ENCODE measurements at places on chromosomes 6 and 20. TPM values are rescaled to one million over a fixed set of nuclear protein-coding genes. Genes with fewer than 3 reads are reported as not detected.

Gene RFX6
- not detected for polyA plus RNA-seq

Gene MAS1
- polyA plus RNA-seq, result 0.52 TPM

Gene TSHZ2
- polyA plus RNA-seq, result 12.8 TPM

Gene HMGN3
- 115 TPM for polyA plus RNA-seq

Gene KIAA0408
- polyA plus RNA-seq, result 22.8 TPM

Gene TJAP1
- not detected for polyA plus RNA-seq

Gene RAET1E
- 0.63 TPM for polyA plus RNA-seq

Gene ADGRG6
- 12.0 TPM for polyA plus RNA-seq

Gene GPLD1
- not detected for polyA plus RNA-seq

Gene GPR6
- not detected for polyA plus RNA-seq

Gene RMND1
- 21.7 TPM for polyA plus RNA-seq

Gene ZBTB46
- 15.9 TPM for polyA plus RNA-seq

Gene TREM1
- not detected for polyA plus RNA-seq

DNA sequence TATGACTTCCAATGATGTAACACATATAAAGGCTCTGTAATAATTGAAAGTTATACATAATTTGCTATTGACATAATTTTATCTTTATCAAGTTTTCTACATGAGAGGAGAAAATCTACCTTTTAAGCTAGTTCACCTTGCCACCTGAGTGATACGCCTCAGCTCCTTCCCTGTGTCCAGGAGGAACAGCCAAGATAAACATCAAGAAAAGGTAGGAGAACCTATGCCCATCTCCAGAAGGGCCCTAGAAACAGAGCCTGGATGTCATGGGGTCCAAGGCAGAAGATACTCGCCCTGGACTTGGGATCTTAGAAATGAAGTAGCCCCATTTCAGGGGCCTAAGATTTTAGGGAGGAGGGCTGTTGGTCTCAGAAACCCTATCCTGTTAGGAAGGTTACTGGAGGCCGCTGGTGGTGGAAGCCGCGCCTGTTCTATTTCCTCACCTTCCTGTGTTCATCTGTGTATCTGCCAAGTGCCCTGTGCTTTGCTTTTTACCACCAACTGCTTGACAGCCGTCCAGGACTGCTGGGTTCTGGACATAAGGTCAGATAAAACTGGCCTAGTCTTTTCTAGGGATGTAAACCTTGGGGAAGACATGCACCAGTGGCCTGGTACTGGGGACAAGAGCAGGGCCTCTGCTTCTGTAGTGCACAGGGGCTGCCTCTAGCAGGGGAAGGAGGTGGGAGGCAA lies 178.5 kb downstream of the ARID1B start:
- no peak for DNase-seq

- no peak for DNase-seq
Observed at GRCh38 chr6:11586536-11586935, 49.0 kb downstream of the TMEM170B start.

GRCh38 chr20:13953227-13953626 lies 37.2 kb downstream of the SEL1L2 start:
- no peak for DNase-seq

GRCh38 chr20:400128-400453 lies 8.0 kb upstream of the RBCK1 start:
- no peak for DNase-seq

- no peak for DNase-seq
Observed at GRCh38 chr20:3702611-3703391, 9.6 kb downstream of the SIGLEC1 start.

DNA sequence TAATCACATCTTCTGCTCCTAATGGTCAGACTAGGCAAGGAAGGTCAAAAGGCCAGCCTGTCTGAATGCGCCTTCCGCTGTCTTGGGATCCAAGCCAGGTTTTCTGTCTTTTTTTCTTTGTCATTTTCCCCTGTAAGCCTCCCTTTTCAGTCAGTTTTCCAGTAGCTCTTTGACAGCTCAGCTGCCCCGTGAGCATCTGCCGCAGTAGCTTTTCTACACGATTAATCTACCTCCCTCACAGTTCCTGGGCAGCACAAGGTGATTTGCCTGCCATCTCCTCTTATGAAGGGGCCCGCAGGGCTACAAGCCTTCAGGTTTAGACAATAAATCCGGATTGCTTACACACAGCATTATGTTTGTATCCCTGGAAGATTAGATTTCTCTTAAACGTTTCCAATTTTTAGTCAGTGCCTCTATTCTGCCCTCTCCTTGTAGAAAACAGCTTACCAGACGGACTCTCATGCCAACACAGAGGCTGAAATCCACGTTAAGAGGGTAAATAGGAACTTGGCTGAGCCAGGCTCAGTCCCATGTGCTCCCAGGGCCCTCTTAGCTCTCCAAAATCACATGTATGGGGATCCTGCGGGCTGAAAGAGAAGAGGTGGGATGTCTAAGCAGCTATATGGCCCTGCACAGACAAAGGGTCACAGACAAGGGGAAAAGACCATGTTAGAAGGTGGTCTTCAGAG lies 77.2 kb downstream of the LY86 start:
- no peak for DNase-seq

DNA sequence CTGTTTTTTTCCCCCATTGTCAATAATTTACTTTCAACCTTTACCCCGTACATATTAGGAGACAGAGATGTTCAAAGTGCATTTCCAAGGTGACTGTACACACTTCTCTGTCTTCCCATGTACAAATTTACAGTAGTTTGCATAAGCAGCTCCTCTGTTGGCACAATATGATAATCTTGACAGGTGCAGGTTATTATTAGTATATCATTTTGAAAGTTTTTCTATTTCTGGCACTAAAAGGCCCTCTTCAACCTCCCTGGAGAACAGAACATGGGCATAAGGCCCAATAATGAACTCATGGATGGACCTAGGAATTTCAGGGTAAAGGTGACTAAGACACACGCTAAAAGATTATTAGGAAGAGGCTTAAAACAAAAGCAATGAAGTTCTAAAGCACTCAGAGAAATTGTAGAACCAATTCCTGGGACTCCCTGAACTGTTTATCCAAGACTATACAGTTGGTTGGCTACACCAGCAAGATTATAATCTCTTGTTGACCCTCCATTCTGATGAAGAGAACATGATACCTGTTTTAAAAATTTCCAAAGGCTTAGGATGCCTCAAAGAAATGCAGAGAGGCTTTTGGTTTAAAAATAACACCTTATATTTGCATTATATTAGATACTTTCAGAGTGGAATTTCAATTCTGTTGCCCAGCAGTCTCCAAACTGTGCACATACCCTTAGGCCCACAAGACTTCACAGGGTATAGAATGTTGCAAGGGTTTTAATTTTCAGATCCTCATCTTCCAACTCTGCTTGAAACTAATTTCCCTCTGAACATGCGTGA lies 1.1 kb downstream of the AIG1 start:
- peak; percentile 22 for DNase-seq

DNA sequence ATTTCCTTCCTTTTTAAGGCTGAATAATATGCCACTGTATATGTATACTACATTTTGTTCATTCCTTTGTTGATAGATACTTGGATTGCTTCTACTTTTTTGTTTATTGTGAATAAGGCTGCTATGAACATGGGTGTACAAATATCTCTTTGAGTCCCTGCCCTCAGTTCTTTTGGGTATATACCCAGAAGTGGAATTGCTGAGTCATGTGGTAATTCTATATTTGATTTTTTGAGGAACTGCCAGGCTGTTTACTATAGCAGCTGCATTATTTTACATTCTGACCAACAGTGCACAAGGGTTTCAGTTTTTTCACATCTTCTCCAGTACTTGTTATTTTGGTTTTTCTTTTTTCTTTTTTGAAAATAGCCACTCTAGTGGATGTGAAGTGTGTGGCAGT lies 34.1 kb downstream of the CDS2 start:
- DNase-seq, result no peak

DNA sequence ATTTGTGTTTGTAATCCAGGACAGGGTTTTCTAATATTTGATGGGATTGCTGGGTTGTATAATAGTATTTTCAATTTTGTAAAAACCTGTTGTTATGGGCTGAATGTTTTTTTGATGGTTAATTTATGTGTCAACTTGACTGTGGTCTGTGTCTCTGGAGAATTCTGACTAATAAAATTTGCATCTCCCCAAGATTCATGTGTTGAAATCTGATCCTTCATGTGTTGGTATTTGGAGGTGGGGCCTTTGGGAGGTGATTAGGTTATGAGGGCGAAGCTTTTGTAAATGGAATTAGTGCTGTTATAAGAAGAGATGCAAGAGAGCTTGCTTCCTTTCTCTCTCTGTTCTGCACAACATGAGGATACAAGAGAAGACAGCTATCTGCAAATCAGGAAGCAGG lies 48.7 kb upstream of the SAMD5 start:
- no peak for DNase-seq

DNA sequence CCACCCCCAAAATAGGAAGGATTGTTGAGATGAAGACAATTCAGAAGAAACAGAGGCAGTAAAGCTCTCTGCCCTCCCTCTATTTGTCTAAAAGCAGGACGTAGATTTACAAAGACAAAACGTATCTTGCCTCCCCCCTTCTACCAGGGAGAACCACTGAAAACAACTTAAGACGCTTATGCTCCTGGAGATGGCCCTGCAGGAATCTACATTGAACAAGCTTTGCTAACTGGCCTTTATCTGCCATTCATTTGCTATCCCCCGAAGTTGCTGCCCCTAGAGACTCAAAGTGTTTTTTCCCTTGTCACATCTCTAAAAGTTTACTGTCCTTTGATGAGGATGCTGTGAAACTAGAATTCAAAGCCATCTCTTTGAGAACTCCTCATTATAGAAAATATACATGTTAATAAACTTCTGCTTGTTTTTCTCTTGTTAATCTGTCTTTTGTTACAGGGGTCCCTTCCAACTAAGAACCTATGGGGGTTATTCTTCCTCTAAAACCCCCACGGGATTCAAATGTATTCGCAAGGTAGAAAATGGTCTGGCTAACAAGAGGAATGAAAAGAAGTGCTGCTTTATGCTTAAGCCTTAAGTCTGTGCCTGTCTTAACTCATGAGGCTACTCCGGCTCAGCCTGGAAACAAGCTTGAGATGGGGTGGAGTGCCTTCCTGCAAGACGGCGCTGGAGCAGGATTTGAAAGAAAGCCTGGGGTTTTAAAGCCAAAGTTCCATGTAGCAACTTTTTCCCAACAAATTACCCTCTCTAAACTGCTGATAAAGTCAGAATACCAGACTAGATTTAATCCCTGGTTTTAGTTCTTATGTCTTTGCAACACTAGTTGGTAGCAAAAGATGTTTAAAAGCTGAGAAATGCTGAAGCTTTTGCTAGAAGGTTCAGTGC lies 88.0 kb downstream of the CLIC5 start:
- DNase-seq, result no peak

DNA sequence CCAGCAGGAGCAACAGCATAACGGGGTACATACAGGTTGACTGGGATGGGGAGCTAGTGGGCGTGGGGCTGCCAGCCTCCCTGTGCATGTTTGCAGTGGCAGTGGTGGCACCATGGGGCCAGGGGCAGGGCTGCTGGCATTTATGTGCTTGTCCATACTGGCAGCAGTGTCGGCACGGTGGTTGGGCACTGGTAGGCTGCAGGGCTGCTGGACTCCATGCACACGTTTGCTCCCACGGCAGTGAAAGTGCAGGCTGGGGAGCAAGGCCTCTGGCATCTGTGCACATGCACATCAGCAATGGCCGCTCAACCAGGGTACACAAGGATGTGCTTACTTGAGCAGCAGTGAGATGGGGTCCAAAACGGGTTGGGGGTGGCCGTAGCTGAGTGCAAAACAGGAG lies 159.5 kb upstream of the KHDRBS2 start:
- no peak for DNase-seq

DNA sequence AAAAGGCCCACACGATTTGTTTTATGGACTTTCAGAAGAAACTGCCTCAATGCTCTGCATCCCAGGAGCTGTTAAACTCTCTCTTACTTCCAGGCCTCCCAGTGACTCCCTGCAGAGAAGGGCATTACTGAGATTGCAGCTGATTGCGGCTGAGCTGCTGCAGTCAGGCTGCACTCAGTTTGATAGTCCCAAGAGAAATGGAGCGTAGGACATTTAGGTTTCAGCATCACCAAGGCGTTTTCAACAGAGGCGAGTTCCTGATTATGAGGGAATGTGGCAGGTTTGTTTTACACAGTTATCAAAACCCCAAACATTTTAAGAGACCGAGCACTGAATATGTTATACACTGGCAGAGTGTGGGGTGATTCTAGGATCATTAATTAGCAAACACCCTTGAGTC lies 145.6 kb downstream of the TBX18 start:
- no peak for DNase-seq

GRCh38 chr20:1415667-1416468 lies 23.0 kb upstream of the FKBP1A start:
- DNase-seq, result no peak

DNA sequence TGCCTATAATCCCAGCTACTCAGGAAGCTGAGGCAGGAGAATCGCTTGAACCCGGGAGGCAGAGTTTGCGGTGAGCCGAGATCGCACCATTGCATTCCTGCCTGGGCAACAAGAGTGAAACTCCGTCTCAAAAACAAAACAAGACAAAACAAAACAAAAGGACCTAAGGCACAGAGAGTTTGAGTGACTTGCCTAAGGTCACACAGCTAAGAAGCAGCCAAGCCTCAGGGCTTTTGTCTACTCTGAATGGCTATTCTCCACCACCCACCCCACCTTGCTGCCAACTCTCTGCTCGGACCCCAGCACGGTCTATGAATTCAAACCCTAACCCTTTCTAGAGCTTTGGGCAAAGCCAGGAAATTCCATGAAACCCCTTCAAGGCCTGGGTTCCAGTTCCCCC lies 19.1 kb upstream of the TTPAL start:
- DNase-seq, result no peak

DNA sequence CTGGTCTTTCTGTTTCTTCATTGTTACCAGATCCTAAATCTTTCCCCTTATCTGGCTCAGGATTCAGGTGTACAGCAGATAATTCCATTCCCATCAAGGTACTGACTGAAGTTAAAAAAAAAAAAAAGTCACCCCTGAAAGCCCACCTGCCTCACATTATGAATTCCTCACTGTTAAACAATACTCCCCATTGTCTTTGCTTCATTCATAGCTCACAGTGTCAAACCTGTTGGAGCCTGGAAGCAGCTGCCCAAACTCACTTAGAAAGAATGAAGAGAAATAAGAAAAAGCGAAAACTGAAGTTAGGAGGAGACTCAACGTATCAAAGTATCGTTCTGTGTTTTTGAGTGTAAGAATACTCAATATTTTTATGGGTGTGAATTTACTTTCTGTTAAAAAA lies 1.8 kb upstream of the DCBLD1 start:
- DNase-seq, result no peak

GRCh38 chr20:34528921-34529297 lies 12.7 kb downstream of the DYNLRB1 start:
- DNase-seq, result no peak

DNA sequence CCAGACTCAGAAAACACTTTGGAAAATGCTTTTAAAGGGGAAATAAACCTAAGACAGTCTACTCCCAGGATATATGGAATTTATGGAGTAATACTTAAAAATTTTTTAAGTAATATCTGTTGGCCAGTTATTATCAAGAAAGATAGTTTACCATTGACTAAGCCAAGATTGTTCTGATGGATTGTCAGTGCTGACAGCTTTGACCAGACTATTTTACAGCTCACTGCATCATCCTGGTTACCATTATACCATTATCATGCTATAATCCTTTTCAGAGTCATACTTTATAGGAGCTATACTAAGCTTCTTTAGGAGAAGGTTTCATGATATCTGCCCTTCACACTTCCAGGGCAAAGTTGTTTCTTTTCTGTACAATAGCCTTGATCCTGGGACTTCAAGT lies 16.5 kb downstream of the GTF2H5 start:
- no peak for DNase-seq

- no peak for DNase-seq
Observed at GRCh38 chr6:40471243-40471642, 115.9 kb downstream of the LRFN2 start.

GRCh38 chr6:20028562-20028961 lies 183.7 kb downstream of the MBOAT1 start:
- DNase-seq, result no peak
